ENCODE measurements at places on chromosomes 3 and 15.

DNA sequence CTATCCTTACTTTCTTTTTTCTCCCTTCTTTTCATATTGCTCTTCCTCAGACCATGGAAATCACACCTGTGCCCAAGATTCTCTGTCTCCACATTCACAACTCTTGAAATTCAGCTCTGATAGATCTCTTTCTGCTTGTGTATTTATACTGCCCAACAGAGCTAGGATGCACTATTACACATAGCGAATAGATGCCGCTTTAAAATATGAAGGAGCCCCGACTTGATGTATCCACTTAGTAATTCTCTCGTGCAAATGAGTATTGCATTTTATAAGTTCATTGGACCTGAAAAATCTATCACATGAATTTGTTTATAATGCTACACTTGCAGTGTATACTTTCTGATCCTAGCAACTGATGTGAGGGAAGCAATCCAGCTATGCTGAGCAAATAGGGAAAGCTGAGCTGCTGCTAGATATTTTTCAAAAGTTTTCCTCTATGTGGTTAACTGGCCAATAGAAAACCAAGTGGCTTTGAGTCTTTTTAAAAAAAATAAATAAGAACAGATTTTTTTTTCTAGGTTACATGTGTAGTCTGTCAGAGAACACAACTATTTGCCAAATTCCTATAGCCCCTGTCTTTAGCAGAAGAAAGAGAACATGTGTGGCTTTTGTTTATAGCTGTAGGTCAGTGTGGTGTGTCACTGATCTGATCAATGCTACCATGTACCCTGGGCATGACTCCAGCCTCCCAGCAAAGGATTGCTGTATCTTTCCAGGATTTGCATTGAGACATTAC lies 64.3 kb upstream of the LEKR1 start:
- peak; percentile 79 for DNase-seq

DNA sequence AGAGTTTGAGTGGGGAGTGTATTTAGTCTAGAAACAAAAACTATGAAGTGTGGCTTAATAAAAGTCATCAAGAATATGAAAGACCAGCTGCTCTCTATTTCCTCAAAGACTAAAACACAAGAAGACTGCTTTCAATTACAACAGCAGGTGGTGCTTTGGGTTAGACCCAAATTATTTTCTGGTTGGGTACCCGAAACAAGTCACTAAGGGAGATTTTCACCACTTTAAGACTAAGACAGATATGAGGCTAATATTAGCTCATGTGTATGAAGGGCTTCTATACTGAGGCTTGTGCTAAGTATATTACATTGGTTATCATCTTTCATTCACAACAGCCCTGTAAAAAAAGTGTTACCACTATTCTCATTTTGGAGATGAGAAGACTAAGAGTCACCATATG lies 43.1 kb downstream of the COL8A1 start:
- DNase-seq, result no peak

GRCh38 chr3:196662711-196663571 lies 23.4 kb downstream of the NRROS start:
- DNase-seq, result no peak

GRCh38 chr15:72792431-72792830 lies 8.9 kb upstream of the ADPGK start:
- no peak for DNase-seq

- DNase-seq, result peak; percentile 7
Observed at GRCh38 chr3:41600616-41601015, 361.3 kb downstream of the ULK4 start.

- no peak for DNase-seq
Observed at GRCh38 chr3:171824824-171825221, 14.5 kb upstream of the PLD1 start.

DNA sequence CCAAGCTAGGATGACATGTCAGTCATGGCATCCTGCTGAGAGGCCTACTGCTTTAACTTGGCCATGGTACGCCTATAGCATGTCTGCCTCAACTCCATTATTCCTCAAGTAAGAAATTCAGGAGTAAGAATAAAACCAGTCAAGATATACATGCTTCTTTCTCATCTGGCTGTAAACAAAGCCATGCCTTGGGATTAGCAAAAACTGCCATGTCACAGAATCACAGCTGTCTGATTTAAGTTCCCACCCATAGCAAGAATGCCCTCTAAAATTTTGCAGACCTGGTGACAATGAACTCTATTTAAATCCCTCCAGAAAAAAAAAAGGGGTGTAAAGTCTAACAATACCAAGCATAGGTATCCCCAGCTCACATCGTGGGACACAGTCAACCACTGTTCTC lies 55.6 kb upstream of the ACAN start:
- DNase-seq, result no peak

- no peak for DNase-seq
Observed at GRCh38 chr15:41498657-41499056, 5.0 kb downstream of the ITPKA start.

DNA sequence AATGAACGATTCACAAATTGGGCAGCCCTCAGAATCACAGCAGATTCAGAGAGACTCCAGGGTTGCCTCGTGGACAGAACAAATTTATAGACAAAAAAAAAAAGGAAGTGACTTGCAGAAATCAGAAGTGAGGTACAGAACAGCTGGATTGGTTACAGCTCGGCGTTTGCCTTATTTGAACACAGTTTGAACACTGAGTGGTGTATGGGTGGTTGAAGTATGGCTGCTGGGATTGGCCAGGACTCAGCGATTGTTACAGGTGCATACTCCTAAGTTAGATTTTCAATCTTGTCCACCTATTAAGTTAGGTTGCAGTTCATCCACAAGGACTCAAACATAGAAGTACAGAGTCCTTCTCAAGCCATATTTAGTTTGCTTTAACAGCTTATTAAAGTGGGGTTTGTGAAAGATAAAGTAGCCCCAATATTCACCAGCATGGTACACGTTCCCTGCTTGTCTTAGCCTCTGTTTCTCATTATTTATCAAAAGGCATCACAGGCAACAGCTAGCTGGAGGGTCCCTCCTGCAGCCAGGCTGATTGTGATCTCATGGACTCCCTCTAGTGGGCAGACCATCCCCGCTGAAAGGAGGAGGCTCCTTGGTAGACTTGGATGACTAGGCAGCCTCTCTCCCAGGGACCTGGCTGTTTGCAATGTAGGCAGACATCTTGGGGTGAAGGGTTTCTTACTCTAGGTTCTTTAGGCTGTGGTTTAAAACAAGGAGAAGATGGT lies 17.6 kb upstream of the ALDH1L1 start:
- peak; percentile 54 for DNase-seq
